Fibroblast of skin of right biceps (primary cell): ENCODE measurements at places on chromosomes 12 and 14.

- DNase-seq, result no peak
These were observed 18.6 kb downstream of the C14orf132 start for GRCh38 chr14:96057738-96058137.

- peak; percentile 87 for DNase-seq
These were observed 71.3 kb downstream of the CLMN start for GRCh38 chr14:95248432-95248831.

- DNase-seq, result no peak
These were observed 8.4 kb upstream of the MYH7 start for GRCh38 chr14:23443881-23444280.

DNA sequence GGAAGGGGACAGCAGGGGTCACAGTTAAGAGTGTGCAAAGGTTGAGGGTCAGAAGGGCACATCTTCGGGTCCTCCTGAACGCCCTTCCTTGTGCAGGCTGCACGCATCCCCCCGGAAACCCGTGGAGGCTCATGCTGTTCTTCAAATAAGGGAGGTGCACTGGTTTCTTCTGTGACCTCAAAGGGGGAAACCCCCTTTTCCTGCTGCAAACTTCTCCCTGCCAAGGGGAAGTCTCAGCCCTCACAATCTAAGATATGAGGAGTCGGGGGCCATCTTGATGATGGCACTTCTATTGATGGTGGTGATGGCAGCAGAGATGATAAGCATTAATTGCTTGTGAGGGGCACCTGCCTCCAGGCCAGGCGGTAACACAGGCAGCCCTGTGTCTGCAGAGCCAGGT is 40.0 kb downstream of the ISCA2 start:
- DNase-seq, result no peak

- peak; percentile 80 for DNase-seq
These were observed 161.7 kb upstream of the EEA1 start for GRCh38 chr12:93090731-93091172.

DNA sequence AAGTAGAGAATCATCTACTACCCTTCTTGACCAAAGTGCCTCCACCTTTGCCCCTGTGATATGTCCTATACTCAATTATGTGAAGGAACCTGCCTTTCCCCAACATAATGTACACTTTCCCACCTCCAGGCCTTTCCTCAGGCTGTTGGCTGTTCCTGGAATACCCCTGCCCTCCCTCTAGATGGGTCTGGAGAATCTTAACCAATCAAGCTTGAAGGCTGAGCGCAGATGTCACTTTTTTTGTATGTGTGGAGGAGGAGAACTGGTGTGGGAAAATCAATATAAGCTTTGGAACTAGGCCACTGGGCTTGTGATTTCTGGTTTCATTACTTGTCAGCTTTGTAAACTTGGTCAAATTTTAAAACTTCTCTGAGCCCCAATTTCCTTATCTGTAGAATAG is 4.7 kb downstream of the BMAL2 start:
- DNase-seq, result no peak

- DNase-seq, result no peak
These were observed 1.2 kb downstream of the TESC start for GRCh38 chr12:117098024-117098360.

DNA sequence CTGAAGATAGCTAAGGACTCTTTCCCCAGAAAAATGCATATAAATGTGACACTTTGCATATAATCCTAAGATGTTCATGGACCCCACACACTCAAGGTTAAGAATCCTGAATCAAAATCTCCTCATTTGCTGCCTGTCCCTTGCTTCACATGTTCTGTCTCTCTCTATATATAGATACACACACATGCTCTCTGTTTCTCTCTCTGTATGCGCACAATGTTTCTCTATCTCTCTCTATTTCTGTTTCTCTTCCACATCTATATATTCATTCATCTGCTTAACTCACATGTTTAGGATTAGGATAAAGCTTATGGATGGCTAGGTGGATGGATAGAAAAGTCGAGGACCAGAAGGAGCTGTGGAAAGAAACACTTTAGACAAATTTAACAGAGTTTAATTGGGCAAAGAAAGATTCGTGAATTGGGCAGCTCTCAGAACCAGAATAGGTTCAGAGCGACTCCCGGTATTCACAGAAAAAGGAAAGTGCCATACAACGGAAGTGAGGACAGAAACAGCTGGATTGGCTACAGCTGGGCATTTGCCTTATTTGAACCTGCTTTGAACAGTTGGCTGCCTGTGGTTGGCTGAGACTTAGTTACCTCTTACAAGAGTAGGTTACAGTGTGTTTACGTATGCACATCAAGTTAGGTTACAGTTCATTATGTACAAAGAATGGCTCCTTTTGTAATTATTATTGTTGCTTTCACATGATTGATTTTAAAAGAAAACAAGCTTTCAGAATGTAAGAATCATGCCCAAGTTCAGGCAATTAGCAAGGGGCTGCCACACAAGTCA is 57.6 kb downstream of the EMP1 start:
- DNase-seq, result no peak

GRCh38 chr14:68955164-68955850 is 23.8 kb downstream of the ACTN1 start:
- peak; percentile 43 for DNase-seq

- DNase-seq, result peak; percentile 15
These were observed 1.1 kb downstream of the GPHN start for GRCh38 chr14:66508846-66509621.

GRCh38 chr12:69332815-69333358 is 15.3 kb upstream of the LYZ start:
- DNase-seq, result no peak

DNA sequence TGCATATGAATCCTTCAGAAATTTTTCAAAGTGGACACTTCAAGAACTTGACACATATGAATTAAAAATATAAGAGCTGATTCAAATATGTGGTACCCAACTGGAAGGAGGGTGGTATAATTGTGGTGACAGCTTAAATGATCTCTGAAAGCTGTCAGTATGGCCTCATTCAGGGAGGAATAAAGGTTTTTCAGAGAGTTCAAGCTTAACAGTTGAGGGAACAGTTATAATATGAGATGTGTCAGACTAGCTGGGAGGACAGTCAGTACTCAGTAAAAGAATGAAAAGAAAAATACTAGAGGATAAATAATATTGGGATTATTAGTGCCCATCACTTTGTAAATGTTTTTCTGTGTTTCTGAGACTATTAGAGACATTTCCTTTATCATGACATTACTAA is 277.5 kb downstream of the RASSF9 start:
- DNase-seq, result no peak

DNA sequence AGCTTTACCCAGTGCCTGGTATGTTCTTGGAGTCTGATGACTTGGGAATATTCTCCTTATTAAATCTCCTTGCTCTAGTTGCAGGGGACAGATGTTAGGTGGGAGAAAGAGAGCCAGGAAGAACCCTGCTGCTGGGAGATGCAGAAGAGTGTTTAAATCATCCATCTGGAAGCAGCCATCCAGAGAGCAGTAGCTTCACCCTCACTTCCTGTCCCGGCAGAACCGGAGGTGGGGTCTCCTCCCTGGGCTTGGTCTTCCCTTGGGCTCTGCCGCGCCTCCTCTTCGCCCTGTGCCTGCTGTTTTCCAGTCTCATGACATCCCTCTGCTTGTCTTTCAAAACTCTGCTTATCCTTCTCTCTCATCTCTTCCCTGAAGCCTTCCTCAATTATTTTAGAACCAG is 15.5 kb downstream of the B4GALNT3 start:
- no peak for DNase-seq

GRCh38 chr14:99808515-99808914 is 15.3 kb downstream of the EML1 start:
- no peak for DNase-seq

GRCh38 chr14:76022991-76023390 is 37.4 kb downstream of the IFT43 start:
- no peak for DNase-seq

GRCh38 chr14:103213331-103213730 is 90.1 kb downstream of the TNFAIP2 start:
- no peak for DNase-seq

DNA sequence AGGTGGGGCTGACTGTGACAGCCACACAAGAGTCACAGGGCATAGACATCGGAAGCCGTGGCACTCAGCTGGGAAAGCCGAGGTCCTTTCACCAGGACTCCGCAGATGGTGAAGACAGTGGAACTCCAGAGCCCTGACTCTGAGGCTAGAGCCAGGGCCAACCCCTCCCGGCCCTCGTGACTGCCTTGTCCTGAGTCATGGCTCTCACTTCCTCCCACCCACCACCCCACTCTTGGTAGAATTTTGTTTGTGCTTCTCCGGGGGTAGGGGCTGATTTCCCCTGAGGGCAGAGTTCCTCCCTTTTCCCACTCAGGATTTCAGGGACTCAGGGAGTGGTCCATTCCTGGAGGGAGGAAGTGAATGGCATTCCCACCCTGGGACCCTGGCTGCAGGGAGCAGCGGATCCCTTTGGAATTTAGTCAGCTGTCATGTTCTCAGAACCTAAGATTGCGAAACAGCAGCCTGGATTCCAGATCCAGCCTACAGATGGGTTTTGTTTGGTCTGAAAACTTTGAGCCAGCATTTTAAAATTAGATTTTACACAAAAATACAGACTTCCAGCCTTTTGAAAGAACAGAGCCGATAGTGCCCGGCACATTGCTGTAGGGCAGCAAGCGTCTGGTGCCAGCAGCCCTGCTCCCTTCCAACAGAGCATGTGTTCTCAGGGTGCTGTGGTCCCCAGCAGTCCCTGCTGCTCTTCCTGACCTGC is 50.7 kb downstream of the TPCN1 start:
- peak; percentile 68 for DNase-seq

DNA sequence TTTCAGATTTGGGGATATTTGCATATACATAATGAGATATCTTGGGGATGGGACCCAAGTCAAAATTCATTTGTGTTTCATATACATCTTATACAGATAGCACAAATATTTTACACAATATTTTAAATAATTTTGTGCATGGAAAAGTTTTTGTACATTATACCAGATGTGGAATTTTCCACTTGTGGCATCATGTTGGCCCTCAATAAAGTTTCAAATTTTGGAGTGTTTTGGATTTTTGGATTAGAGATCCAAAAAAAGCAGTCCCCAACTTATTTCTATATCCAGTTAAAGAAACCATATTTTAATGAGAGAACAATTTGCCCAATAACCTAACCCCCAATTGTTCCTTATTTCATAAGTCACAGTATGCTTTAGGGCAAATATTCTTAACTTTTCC is 4.5 kb downstream of the GNPNAT1 start:
- no peak for DNase-seq

GRCh38 chr14:103803661-103804060 is 43.7 kb downstream of the PPP1R13B start:
- peak; percentile 41 for DNase-seq

DNA sequence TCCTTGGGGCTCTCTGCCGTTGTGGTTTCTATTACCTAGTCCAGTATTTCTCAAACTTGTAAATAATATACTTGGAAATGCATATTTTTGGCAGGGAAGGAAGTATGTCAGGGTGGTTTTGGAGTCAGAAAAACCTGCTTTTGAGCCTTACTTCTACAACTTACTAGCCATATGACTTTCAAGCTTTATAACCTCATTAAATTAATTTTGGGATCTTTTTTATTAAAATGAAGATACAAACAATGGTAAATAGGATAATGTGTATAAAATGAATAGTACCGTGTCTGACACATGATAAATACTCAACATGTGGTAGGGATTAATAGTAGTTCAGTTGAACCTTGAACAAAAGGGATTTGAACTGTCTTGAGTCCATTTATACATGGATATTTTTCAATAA is 406.3 kb downstream of the ATP23 start:
- no peak for DNase-seq

DNA sequence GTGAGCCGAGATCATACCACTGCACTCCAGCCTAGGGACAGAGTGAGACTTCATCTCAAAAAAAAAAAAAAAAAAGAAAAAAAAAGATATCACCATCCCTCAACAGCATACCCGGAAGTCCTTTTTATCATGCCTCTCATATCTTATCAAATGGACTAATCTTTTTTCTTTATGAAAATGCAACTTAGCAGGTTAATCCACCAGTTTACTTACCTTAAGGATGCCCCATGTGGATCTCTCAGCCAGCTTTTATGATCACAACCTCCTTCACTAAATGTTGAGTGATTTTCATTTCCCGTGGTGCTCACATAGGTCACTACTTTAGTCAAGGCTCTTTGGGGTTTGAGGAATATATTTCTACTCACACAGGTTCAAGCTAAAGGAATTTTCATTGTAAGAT is 248.8 kb upstream of the TBX3 start:
- DNase-seq, result no peak

DNA sequence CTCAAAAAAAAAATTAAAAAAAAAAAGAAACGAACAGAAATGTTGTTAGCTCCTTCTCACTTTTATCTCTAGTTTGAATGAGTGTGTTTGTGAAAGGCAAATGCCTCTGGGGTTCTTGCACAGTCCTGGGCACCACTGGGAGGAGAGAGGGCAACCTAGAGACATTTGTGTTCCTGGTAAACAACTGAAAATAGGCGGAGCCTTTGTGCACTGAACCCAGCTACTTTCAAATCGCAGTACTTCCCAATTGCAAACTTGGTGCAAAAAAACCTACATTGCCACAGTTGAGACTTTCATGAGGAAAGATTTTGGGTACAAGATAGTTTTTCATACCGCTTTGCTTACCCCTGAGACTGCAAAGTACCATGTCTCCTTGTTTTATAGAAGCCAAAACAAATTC is 430.0 kb downstream of the ZFP36L1 start:
- no peak for DNase-seq

DNA sequence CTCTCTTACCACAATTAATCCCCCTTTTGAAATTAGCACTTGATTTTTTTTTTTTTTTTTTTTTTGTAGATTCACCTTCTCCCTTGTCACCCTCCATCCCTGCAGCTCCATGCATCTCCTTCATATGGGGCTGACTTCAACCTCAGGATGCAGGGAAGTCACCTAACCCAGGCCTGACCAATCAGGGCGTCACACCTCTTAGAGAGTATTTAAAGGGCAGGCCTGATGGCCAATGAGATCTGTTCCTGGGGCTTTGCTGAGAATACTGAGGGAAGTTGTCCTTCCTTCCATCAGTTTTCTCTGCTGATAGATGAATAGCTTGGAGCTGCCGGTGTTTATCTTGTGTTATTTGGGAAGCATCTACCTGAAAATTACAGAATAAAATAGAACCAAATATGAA is 1104.7 kb upstream of the TMEM132C start:
- DNase-seq, result no peak

DNA sequence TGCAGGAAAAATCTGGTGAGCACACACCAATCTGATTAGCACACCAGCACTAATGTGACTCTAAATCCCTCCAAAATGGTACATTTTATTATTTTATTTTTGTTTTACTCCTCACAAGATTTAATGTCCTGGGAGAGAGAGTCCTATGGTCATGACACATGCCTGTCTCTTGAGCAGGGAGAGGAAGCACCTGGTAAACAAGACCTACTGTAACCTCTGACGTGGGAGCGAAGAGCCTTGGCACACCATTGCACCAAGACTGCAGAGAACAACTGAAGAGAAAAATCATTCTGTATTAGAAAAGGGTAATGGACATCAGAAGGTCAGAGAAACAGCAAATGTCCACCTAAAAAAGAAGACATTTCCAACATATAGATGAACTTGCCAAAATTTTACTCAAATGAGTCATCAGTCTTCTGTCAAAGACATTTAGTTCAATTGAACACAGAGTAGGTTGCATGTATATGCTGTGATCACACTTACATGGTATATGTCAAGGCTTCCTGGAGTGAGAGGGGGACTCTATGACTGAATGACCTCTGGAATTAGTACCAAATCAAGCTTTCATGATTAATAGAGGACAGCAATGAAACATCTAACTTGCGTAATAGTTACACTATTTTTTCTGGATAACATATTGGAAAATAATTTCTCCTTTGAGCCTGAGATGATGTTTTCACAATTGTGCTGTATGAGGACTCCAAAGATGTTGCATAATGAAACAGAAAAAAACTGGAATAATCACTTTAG is 186.9 kb upstream of the FLRT2 start:
- peak; percentile 44 for DNase-seq
